CD4-positive, alpha-beta T cell (primary cell): ENCODE measurements at places on chromosomes 3 and 15. TPM values are rescaled to one million over a fixed set of nuclear protein-coding genes. Genes with fewer than 3 reads are reported as not detected.

DNA sequence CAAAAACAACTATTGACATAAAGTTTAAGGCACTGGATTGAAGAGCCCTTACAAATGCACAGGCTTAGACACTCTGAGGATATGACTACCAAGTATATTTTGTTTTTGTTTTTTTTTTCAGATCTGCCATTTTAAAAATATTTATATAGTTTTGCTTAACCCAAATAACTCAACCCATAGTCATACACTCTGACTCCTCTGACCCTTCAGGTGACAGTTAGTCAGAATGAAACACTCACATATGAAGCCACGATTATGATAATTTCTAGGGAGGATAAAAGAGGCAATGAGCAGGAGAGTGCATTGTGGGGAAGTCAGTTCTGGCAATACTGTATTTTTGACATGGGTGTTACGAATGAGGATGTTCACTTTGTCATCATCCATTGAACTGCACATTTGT, 774.7 kb downstream of the MECOM start:
- H3K27ac ChIP-seq, result no peak overlapping the region
- no peaks in the 10 kb centered on the region for H3K27me3 ChIP-seq
- no peak overlapping the region for H3K4me3 ChIP-seq
- H3K36me3 ChIP-seq, result no peaks in the 10 kb centered on the region

- H3K4me3 ChIP-seq, result no peak overlapping the region
- DNase-seq, result no peak
- H3K27ac ChIP-seq, result no peak overlapping the region
- no peaks in the 10 kb centered on the region for H3K27me3 ChIP-seq
- no peaks in the 10 kb centered on the region for H3K36me3 ChIP-seq
- peaks cover 36% of the 10 kb centered on the region for H3K4me1 ChIP-seq
Measured at GRCh38 chr3:172596394-172596706, 73.1 kb upstream of the TNFSF10 start.

DNA sequence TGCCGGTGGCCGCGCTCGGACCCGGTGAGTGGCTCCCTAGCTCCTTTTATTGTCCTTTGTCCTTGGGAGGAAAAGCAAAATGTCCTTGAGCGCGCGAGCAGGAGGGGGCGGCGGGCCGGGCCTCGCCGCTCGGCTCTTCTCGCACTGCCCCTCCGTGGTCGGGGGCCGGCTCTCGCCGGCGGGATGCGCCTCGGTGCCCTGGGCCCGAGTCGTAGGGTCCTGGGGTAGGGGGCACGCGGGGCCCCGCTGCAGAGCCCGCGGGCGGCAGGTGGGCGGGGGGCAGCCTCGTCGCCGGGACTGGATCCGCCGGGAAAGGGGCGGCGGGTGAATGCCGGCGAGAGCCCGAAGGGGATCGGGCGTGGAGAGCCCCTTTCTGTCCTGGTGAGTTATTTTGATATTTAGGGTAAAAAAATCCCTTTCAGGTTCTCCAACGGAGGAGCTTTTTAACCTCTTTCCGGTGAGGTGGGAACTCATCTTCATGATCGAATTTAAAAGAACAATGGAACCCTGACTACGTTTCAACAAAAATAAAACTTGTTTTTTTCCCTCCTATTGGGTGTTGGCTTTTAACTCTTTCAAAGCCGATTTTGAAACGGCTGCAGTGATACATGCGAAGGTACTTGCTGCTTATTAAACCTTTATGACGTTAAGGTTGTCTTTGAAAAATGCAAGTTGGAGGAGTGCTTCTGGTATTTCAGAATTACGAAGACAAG, 16.8 kb upstream of the CHD2 start:
- peak overlapping the region; percentile 99 for H3K27ac ChIP-seq
- H3K36me3 ChIP-seq, result peaks cover 39% of the 10 kb centered on the region
- H3K27me3 ChIP-seq, result no peaks in the 10 kb centered on the region
- peaks cover 38% of the 10 kb centered on the region for H3K4me1 ChIP-seq
- DNase-seq, result peak; percentile 30

DNA sequence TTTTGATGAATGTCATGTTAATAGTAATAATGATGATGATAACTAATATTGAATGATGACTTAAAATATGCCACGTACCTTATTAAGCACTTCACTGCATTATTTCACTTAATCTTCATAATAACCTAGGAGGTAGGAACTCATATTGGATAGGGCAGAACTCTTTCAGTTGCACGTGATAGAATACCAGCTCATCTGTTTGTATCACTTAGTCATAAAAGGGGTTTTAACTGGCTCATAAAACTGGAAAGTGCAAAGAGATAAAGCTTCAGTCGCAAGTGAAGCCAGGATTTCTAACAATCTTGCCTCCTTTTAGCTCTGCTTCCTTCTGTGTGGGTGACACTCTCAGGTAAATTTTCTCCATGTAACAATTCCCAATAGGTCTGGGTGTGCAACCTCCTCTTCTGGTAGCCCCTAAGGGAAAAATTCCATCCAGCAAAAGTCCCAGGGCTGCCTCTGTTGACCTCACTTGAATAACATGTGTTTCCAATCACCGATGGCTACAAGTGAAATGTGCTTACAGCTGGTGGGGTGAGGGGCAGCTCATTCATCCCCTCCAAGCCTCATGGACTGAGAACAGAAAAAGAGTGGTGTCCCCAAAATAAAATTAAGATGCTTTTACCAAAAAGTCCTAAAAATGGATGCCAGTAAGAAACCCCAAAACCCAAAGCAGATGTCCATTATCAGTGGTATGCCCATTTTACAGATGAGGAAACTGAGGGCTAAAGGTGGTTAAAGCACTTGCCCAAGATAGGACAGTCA, 9.3 kb downstream of the GXYLT2 start:
- peaks cover 5% of the 10 kb centered on the region for H3K27me3 ChIP-seq
- no peak overlapping the region for H3K4me3 ChIP-seq
- DNase-seq, result no peak
- no peaks in the 10 kb centered on the region for H3K4me1 ChIP-seq

- no peaks in the 10 kb centered on the region for H3K4me1 ChIP-seq
- no peak for DNase-seq
- H3K27me3 ChIP-seq, result no peaks in the 10 kb centered on the region
- H3K36me3 ChIP-seq, result peaks cover 53% of the 10 kb centered on the region
Measured at GRCh38 chr3:37041546-37042195, 48.4 kb downstream of the MLH1 start.

- no peak for DNase-seq
- no peaks in the 10 kb centered on the region for H3K36me3 ChIP-seq
- H3K4me1 ChIP-seq, result no peaks in the 10 kb centered on the region
- no peak overlapping the region for H3K27ac ChIP-seq
Measured at GRCh38 chr3:62995119-62995518, 119.9 kb upstream of the CADPS start.

GRCh38 chr3:171811913-171812335, 1.6 kb upstream of the PLD1 start:
- no peak for DNase-seq
- H3K4me1 ChIP-seq, result peaks cover 17% of the 10 kb centered on the region
- H3K27ac ChIP-seq, result no peak overlapping the region

DNA sequence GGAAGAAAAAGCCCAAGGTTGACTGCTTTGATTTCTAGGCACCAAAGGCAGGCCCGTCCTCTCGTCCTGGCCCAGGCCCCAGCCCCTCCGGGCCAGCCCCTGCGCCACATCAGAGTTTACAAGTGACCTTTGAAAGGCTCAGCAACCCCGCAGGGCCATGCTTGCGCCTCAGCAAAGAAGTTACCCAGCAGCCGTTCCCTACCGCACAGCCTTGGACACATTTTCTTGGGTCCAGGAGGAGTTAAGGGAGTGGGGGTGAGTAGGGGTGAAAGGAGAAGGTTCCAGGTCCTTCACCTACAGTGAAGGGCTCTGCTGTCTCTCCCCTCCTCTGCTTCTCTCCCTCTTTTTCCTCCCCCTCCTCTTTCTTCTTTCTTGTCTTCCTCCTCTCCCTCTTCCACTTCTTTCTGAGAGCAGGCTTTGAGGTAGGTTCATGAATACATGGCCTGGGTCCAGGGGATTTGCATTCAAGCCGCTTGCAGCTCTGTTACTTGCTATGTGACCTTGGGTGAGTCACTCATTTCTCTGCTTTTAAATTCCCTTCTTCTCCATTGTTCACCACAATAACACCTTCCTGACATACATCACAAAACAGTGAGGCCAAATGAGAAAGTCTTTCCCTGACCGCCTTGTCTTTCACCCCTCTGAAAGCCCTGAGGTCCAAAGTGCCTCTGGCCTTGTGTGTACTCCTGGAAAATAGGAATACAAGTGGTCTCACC, 223.3 kb upstream of the TPRG1 start:
- no peaks in the 10 kb centered on the region for H3K36me3 ChIP-seq
- H3K27ac ChIP-seq, result no peak overlapping the region
- no peak for DNase-seq
- no peaks in the 10 kb centered on the region for H3K27me3 ChIP-seq
- H3K4me1 ChIP-seq, result peaks cover 13% of the 10 kb centered on the region
- H3K4me3 ChIP-seq, result no peak overlapping the region

DNA sequence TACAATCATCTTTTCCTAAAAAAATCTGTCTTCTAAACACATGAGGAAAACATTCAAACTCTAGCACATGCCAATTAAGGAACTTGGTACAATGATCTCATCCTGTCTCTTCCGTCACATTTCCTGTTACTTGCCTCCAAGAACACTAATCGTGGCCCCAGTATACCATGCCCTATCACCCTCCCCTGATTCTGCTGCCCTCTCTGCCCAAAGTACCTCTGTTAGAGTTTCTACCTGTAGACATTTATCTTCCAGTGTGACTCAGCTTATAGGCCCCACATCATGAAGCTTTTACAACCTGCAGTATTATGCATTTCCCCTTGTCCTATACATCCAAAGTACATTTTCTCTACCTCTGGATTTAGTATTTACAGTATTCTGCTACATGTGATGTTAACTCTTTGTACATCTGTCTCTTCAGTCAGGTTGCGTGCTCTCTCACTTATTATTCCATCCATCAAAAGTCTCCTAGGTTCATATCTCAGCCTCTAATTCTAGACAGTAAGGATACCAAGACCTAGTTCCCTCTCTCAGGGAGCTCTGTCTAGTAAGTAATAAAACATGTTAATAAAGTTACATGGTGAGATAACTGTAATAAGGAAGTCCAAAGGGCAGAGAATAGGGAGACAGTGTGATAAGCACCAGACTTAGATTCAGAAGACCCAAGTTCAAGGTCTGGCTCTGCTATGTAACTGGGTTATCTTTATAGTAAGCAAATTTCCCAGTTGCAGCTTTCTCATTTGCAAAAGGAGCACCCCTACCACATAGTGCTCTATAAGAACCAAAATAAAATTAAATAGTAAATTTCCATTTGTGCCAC, 8.9 kb upstream of the SEMA6D start:
- no peaks in the 10 kb centered on the region for H3K36me3 ChIP-seq
- no peaks in the 10 kb centered on the region for H3K27me3 ChIP-seq
- H3K27ac ChIP-seq, result no peak overlapping the region
- no peaks in the 10 kb centered on the region for H3K4me1 ChIP-seq
- DNase-seq, result no peak
- no peak overlapping the region for H3K4me3 ChIP-seq

DNA sequence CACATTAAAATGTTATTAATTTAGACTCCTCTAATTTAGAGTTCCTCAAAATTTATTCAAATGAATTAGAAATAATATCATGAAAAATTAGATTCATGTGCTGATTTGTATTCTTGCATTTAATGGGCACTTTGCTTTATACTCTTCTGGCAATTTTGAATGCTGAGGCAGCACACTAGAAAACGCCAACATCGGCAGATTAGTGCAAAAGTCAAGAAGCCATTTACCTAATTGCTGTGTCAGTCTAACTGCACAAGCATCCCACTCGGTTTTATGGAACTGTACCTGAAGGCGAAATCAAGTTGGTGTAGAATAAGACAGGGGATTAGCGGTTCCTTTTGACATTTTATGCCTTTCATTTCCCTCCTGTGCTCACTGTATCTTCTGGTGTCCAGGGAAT, 382.0 kb downstream of the ROBO2 start:
- DNase-seq, result no peak
- H3K27me3 ChIP-seq, result no peaks in the 10 kb centered on the region
- H3K27ac ChIP-seq, result no peak overlapping the region
- H3K4me3 ChIP-seq, result no peak overlapping the region

- DNase-seq, result no peak
- no peak overlapping the region for H3K27ac ChIP-seq
- H3K4me1 ChIP-seq, result peaks cover 39% of the 10 kb centered on the region
- H3K27me3 ChIP-seq, result no peaks in the 10 kb centered on the region
Measured at GRCh38 chr15:63243101-63243500, 34.3 kb upstream of the APH1B start.

- H3K4me3 ChIP-seq, result no peak overlapping the region
- H3K27me3 ChIP-seq, result no peaks in the 10 kb centered on the region
- H3K4me1 ChIP-seq, result no peaks in the 10 kb centered on the region
- no peaks in the 10 kb centered on the region for H3K36me3 ChIP-seq
- no peak overlapping the region for H3K27ac ChIP-seq
Measured at GRCh38 chr3:16012086-16012485, 162.4 kb upstream of the GALNT15 start.

- no peaks in the 10 kb centered on the region for H3K36me3 ChIP-seq
- H3K4me3 ChIP-seq, result no peak overlapping the region
- H3K27me3 ChIP-seq, result no peaks in the 10 kb centered on the region
Measured at GRCh38 chr3:12658593-12659058, 5.3 kb downstream of the RAF1 start.

DNA sequence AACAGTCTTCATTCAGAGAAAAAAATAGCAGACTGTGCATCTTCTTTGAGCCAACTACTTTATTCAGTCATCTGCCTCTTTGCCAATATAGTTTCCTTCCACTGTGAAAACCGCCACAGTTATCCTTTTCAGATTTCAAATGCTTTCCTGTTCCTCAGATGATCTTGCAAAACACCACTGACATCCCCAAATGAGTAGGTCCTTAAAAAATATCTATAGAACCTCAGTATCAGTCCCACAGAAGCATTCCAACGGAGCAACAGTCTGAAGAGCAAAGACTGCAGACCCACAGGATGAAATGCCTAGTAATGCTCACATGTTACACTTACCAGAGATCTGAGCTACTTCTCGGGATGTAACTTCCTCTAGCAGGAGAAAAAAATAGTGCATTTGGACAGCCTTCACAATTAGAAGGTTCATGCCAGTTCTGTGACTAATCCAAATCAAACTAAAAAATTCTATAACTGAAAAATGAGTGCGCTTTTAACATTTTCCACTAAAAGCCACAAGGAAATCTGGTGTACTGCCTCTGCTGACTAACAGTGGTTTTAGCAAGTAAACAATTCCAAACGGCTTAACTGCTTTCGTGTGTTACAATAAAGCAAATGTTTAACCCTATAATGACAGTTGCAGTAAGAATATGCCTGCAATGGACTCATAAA, at the start of gene ANKRD28:
Gene ANKRD28, minus strand, starts transcription at position 338 of the 662 bp plus-strand sequence. CDS start 1,458 bp downstream, outside the sequence.
- peaks cover 5% of the 10 kb centered on the region for H3K36me3 ChIP-seq
- H3K4me3 ChIP-seq, result peak within 1 kb of the TSS; percentile 48
- DNase-seq, result no peak
- peak within 1 kb of the TSS; percentile 21 for H3K27ac ChIP-seq
- H3K4me1 ChIP-seq, result peaks cover 10% of the 10 kb centered on the region

DNA sequence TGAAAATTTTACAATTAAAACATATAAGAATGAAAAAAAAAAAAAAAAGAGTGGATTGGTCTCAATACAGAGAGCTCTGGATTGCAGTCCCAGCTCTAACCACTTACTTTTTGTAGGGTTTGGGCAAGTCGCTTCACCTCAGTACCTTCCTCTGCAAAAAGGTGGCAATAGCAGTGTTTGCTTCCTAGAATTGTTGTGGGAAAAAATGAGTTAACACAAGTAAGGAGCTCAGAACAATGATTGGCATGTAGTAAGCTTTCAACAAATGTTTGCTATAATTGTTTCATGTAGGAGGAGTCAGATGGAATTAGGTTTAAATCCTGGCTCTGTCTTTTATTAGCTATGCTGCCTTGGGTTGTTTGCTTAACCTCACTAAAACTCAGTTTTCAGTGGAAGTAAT, 425.2 kb upstream of the TBL1XR1 start:
- no peak for DNase-seq
- H3K27ac ChIP-seq, result no peak overlapping the region
- no peaks in the 10 kb centered on the region for H3K36me3 ChIP-seq

The SLC35G2 gene
- not detected for total RNA-seq

The IL12A gene
- total RNA-seq, result 0.93 TPM

The GOLGA8T gene
- total RNA-seq, result not detected

The REC114 gene
- total RNA-seq, result not detected

The TGM4 gene
- not detected for total RNA-seq

The TAGLN3 gene
- total RNA-seq, result not detected

The GP9 gene
- total RNA-seq, result not detected

The LDHAL6B gene
- total RNA-seq, result not detected
